NCI-H69 (cell line): ENCODE measurements at places on chromosomes 13 and 19.

DNA sequence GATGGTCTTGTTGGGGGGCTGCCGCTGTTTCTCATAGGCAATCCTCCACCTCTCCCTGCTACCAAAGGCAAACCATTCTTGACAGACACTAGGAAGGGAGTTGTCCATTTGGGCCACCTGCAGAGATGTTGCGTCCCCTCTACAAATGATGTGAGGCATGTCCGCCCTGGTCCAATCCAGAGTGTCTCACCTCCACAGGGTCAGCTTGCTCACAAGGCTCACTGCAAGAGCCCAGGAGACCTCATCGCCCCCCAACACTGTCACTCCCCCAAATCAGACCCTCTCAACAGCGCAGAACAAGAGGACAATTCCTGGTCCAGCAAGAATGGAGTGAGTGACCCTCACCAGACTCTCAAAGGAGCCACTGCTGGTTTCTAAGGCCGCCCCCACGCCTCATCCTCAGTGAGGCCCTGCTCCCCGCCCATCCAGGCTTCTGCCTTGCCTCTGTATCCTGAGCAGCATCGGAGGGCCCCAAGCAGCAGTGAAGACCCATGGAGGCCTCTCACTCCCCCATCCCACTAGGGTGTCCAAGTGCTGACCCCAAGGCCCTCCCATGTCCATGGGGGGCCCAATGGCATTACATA, 6.5 kb downstream of the HNRNPL start:
- DNase-seq: no peak

DNA sequence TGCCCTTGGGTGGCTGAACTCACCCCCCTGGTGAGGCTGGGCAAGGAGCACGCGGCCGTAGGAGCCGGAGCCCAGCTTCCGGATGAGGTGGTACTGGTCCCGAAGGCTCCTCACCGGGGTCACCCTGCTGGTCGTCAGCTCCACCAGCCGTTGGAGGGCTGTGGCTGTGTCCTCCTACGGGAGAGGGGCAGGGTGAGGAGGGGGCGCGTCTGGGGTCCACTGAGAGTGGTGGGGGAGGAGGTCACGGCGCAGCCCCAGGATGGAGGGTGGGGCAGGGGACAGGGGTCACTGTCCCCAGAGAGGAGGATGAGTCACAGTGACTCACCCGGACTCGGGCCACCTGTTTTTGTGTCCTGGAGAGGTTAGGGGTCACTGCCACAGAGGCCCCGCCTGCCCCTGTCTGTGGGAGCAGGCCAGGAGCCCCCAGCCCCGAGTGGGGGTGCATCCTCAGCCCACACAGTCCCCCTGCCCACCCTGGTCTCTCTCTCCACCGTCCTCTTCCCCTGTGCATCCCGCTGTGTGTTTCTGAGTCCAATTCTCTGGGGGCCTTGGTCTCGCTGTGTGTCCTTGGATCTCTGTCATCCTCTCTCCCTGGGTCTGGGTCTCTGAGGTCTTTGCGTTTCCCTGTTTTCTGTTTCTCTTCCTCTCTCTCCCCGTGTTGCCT, 435 bp downstream of the SBK3 start:
- DNase-seq: no peak

DNA sequence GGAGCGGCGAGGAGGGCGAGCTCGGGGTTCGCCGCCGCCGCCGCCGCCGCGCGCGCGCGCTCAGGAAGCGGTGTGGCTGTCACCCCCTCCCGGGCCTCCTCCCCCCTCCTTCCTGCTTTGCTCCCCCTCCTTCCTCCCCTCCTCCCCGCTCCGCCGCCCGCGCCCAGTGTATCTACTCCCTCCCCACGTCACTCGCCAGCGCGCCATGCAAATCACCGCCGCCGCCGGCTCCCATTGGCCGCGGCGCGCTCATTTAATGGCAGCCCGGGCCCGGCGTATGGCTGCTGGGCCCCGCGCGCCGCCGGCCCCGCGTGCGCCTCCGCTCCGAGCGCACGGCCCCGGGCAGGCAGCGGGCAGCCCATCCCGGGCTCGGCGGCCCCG, 335 bp upstream of the SOX1 start:
- no peak for DNase-seq

GRCh38 chr19:49533551-49534488, 6.0 kb downstream of the RCN3 start:
- DNase-seq: peak; percentile 80

GRCh38 chr19:3565139-3565538, 7.6 kb upstream of the HMG20B start:
- no peak for DNase-seq

GRCh38 chr13:110521296-110521680, 40.2 kb downstream of the RAB20 start:
- no peak for DNase-seq

DNA sequence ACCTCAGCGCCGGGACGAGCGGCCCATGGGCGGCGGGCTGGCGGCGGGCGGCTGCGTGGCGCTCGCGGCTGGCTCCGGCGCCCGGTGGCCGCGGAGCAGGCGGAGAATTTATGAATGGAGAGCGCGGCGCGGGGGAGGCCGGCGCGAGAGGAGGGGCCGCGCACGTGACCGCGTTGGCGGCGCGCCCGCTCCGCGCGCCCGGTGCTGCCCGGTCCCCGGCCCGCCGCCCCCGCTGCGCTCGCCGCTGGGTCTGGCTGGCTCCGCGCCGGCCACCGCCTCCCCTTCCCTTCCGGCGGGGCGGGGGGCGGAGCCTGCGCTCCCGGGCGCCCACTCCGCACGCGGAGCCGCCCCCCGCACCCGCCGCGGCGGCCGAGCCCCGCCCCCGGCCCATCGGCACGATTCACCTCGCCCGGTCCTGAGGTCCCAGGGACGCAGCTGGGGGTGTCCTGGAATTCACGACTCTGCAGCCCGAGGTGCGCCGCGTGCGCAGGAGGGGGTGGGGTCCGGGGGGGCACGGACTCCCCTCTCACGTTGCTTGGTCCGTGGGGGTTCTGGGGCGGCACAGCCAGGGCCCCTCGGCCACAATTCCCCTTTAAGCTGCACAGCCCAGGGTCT, at the start of gene CBARP:
Gene CBARP, minus strand, starts transcription at position 252 of the 615 bp plus-strand sequence. CDS start 1,905 bp downstream, outside the sequence.
- DNase-seq: peak; percentile 77

GRCh38 chr19:1309977-1310852, 24.5 kb downstream of the EFNA2 start:
- DNase-seq: no peak

GRCh38 chr19:7665076-7665475, 3.8 kb upstream of the RETN start:
- no peak for DNase-seq

DNA sequence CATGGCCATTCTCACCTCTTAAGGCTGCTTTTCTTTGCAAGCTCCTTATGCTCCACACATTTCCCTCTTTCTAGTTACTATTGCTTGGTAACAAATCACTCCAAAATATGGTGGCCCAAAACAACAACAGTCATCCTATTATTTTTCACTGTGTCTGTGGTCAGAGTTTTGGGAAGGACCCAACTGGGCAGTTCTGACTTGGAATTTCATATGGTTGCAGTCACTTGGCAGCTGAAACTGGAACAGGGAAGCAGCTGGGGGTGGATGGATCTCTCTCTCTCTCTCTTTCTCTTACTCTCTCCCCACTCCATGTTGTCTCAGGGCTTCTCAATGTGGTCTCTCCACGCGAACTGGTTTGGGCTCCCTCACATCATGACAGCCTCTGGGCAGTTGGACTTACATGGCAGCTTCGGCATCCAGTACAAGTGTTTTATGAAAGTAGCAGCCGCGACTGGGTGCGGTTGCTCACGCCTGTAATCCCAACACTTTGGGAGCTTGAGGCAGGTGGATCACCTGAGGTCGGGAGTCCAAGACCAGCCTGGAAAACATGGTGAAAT, 39.6 kb downstream of the NUMBL start:
- no peak for DNase-seq

DNA sequence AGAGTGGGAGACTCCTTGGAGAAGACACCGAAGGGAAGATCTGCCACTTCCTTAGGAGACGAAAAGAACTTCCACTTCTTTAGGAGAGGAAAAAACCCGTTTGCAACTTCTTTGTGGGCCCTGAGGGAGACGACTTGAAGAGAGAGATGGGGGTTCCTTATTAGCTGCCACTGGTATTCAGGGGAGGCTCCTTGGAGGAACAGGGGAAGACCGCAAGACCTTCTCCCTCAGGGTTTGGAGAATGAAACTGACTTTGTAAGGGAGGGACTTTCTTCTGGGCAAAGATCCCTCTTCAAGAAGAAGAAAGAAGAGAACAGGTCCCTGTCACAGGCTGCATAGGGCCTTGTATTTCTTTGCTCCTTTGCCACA, 416 bp downstream of the BCKDHA start:
- DNase-seq: no peak

DNA sequence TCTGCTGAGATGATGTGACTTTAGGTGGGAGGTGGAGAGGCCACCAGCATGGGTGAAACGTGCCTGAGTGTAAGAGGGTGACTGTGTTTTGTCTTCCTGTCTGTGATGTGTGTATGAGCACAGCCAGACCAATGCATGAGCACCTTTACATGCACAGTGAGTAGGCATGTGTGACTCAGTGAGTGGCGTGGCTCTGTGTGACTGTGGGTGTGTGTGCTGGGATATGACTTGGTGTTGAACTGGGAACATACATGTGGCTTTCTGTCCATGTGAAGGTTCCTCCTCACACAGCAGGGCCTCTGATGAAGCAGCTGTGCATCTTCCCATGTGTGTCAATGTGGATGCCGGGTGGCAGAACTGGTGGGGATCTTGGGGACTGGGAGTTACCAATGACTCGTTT, 19.9 kb upstream of the LGALS13 start:
- no peak for DNase-seq

DNA sequence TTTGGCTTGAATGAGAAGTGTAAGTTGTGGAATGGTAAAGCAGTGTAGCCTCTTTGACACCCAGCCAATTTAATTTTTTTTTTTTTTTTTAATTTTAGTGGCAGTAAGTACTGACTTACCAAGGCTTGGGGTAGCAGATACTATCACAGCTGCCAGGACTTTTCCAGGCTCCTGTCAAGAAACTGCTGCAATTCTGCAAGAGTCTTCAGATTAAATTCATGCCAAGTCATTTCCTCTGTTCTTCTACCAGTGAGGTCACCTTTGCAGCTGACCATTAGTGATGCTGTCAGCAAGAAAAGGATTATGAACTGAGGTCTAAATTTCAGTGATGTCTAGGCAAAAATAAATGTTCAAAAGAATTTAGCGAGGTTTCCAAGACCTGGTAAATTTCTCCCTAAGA, 91.2 kb downstream of the GGACT start:
- DNase-seq: no peak

DNA sequence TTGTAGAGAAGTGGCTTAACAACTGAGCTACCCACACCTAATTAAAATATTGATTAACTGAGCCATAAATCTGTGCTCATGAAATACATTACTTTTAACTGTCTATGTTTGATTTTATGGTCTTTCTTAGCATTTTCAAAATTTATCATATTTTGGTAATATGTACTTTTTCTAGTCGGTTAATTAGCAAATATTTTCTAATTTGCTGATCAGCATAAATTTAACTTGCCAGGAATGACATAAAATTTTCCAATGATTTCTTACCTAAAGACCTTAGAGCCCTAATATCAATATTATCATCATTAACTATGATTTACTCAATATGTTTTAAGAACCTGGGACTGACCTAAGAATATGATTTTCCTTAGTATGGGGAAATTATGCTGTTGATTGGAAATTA, 19.9 kb upstream of the COG6 start:
- no peak for DNase-seq

DNA sequence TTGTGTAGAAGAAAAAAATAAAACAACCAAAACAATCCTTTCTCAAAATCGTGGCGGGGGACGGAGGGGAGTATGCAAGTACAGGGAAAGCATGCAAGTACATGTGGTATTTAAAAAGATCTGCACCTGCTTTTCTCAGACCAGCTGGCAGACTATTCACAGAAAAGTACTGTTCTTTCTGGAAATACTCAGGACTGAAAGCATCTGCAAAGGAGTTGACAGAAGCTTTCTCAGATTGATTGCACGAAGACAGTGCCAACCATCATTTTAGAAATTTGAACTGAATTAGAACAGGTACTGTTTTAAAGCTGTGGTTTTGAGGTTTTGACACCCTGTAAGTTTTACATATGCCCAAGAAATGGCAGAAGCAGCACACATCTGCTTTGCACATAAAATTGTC, 19.8 kb upstream of the PCDH8 start:
- no peak for DNase-seq
